Astrocyte of the spinal cord (primary cell): ENCODE measurements at places on chromosomes 2 and 18.

DNA sequence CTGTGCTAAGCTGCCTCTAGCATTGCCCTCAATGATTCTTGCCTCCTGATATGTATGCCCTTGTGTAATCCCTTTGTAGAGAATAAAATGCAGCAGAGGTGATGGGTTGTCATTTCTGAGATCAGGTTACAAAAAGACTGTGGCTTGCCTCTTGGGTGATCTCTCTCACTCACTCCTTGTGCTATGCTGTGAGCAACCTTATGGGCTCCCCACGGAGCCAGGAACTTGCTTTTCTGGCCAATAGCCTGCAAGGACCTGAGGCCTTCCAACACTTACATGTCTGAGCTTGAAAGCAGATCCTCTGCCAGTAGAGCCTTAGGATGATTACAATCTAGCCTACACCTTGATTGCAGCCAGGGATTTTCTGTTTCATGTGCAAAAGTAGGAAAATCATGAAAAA is 123.1 kb upstream of the XIRP2 start:
- DNase-seq = peak; percentile 33

DNA sequence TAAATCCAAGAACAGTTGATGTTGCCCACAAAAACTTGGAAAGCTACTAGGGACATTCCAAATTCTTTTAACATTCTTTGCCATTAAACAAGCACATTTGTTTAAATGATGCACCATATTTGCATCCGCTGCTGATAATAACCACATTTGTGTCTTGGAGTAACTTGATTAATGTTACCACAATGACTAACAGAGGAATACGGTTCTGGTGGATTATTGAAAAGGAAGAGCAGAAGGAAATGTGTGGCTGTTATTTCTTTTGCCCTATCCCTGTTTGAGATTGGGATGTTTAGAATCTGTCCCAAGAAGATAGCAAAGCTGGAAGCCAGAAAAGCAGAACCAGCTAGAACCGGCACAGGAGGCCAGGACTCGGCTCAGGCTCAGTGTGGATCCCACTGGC is 39.2 kb upstream of the RASGRP3 start:
- peak; percentile 94 for DNase-seq

- DNase-seq = peak; percentile 84
These were observed 36.3 kb downstream of the YWHAQ start for GRCh38 chr2:9594366-9595054.

- DNase-seq = no peak
These were observed 212.6 kb upstream of the ACVR2A start for GRCh38 chr2:147632198-147632597.

DNA sequence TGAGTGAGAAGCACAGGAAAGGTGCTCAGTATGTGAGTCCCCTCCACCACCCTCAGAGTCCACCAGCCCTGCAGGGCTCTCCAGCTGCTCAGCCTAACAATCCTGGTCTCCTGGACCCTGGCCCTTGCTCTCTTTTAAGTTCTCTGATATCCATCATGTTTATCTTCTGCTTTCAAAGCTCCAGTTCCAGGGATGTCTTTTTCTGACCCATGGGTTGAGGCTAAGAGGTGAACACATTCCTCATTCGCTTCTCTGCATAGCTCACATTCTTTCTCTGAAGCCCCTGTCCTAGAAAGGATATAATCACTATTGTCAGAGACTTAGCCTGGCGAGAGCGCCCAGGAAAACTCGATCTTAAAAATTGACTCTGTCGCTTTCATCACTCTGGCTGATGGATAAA is 86.4 kb downstream of the ARL4C start:
- DNase-seq = no peak

GRCh38 chr18:56770097-56770496 is 118.9 kb downstream of the WDR7 start:
- no peak for DNase-seq

- no peak for DNase-seq
These were observed 36.5 kb downstream of the PRKCE start for GRCh38 chr2:45687964-45688363.

DNA sequence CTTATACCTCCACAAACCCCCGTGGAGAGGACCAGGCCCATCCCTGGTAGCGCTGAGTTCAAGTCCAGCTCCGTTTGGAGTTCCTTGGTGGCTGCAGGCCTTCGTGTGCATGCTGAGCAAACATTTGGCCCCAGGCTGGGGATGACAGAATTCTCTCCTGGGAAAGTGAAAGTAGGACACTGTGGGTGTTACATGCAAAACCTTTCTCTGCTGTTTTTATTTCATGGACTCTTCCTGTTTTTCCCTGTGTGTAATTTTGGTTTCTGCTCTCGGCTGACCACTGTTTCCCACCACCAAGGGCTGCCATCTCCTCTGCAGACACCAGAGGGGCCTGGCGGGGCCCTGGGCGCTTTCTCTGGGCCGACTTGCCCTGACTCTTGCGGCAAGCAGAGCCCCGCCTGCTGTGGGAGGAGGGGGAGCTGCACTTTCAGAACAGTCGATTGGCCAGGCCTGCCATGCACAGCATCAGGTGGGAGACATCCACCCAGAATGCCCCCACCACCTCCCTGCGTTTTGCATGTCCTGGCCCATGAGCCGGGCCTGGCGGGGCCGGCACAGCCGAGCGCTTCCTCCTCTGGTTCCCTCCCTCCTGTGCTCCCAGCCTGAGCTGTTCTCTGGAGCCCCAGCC is 102.4 kb downstream of the CABLES1 start:
- DNase-seq = peak; percentile 73

GRCh38 chr2:212831671-212832199 is 293.1 kb upstream of the ERBB4 start:
- no peak for DNase-seq

DNA sequence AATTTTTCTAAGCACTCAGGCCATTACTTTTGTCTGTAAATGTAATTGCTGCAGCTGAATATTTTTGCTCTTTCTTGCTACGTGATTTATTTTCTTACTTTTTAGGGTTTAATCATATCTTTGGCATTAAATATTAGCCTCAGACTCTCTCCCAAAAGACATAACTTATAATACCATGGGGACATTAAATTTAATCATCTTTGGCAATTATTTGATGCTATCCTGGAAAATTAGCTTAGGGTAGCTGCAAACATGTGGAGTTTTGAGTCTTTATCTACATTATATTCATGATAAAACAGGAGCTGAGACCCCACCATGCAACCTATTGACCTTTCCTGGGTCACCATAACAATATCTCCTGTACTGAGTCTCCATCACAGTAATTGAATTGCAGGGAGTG is 59.1 kb upstream of the EDAR start:
- no peak for DNase-seq

GRCh38 chr2:220194630-220195584 is 567.5 kb downstream of the SLC4A3 start:
- no peak for DNase-seq

GRCh38 chr2:33077844-33078243 is 131.1 kb downstream of the LTBP1 start:
- DNase-seq = no peak

- peak; percentile 64 for DNase-seq
These were observed 53.8 kb upstream of the RBM44 start for GRCh38 chr2:237744613-237745249.

DNA sequence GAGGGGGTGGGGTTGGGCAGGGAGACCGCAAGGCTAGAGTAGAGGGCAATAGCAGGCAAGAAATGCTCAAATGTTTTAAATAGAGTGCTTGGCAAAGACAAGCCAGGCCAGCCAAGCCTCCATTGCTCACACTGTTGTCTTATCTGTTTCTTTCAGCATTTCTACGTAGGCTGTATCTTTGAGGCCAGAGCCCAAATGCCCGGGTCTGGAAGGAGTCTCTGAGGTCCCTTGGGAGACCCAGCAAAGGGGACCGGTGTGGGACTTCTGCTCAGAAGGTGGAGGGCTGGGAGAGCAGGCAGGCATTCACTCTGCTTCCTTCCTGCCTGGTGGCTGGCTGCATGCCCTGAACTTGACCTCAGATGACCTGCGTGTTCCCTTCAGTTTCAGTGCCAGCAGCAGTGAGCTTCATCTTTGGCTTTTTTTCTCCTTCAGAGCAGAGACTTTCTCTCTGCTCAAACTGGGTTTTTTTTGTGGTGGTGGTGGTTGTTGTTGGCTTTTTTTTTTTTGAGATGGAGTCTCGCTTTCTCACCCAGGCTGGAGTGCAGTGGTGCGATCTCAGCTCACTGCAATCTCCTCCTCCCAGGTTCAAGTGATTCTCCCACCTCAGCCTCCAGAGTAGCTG is 13.7 kb upstream of the TET3 start:
- DNase-seq = no peak

- no peak for DNase-seq
These were observed 277.0 kb downstream of the CTNNA2 start for GRCh38 chr2:79789811-79790210.

- DNase-seq = no peak
These were observed 115.4 kb downstream of the GATA6 start for GRCh38 chr18:22284581-22285360.

- peak; percentile 30 for DNase-seq
These were observed 84.8 kb downstream of the ACAA2 start for GRCh38 chr18:49728542-49728941.

GRCh38 chr2:47028846-47029560 is 113.4 kb upstream of the MCFD2 start:
- DNase-seq = no peak

GRCh38 chr2:57598551-57598950 is 448.1 kb upstream of the VRK2 start:
- no peak for DNase-seq

GRCh38 chr2:46229134-46230063 is 67.8 kb upstream of the EPAS1 start:
- peak; percentile 94 for DNase-seq

GRCh38 chr2:238731961-238732360 is 115.9 kb upstream of the TWIST2 start:
- DNase-seq = no peak

- peak; percentile 72 for DNase-seq
These were observed 22.1 kb downstream of the ABHD3 start for GRCh38 chr18:21682371-21683051.

GRCh38 chr2:74625658-74626425 is 22.3 kb downstream of the M1AP start:
- no peak for DNase-seq

DNA sequence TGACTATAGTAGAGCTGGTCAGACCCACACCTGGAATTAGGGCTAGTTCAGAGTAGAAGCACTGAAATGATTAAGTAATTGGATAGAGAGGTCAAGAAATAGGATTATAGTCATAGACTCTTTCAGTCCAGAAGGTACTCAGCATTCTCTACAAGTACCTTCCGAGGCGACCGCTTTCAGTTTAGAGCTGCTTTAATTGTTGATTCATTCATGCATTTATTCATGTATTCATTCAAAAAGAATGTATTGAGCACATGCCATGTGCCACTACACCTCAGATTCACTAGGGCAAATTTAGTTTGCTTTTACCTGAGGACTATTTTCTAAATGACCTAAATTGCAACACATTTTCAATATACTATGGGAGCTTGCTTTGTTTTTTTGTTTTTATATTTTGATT is 48.7 kb downstream of the CRIM1 start:
- peak; percentile 75 for DNase-seq

DNA sequence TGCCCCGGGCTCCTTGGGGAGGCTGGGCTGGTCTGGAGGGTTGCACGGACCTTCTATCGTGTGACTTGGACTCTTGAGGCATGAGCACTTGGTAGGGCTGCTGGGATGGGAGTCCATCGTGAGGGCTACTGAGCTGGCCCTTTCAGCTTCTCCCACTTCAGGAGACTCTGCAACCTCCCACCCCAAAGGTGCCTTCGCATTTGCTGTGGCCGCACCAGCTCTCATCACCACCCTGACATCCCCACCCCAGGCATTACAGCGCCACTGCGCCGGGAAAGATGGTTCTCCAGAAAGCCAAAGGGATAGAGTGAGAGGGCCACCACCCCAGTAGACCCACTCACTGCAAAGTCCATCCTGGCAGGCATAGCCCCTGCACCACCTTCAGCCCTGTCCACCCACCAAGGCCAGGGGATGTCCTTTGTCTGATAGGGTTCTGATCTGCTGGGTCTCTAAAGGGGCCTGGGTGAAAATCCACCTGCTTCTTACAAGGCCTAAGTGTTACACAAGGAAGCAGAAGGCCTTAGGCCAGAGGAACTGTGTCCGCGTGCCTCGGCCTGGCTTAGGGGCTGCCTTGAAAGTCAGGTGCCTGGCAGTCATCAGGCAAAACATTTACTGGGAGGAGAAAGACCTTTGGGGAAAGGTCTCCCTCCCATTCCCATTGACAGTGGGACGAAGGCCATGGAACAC is 5.1 kb downstream of the EHD3 start:
- no peak for DNase-seq

DNA sequence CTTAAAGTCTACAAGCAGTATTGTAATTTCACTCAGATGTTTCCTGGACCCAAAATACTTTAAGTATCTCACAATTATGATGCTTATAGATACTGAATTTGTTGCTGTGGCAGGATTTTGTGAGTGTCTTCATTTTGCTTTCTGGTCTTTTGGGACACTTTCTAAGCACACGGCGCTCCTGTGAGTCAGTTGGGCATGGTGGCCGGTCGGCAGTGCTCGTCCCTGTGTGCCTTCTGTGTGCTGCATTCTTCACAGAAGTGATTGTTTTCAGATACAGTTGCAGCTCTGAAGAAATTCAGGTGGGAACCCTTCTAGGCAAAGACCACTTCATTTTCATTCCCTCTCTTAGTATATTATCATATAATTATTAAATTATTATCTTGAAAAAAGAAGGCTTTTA is 273.3 kb downstream of the ZNF407 start:
- DNase-seq = no peak

- DNase-seq = peak; percentile 60
These were observed 21.7 kb upstream of the EFHD1 start for GRCh38 chr2:232611559-232612218.

GRCh38 chr2:70887550-70888246 is 48.0 kb upstream of the ATP6V1B1 start:
- no peak for DNase-seq

GRCh38 chr2:149768320-149768799 is 180.8 kb upstream of the MMADHC start:
- DNase-seq = peak; percentile 44

GRCh38 chr2:61558160-61558559 is 20.0 kb upstream of the XPO1 start:
- no peak for DNase-seq

GRCh38 chr2:37843556-37843955 is 81.5 kb upstream of the RMDN2 start:
- peak; percentile 48 for DNase-seq

DNA sequence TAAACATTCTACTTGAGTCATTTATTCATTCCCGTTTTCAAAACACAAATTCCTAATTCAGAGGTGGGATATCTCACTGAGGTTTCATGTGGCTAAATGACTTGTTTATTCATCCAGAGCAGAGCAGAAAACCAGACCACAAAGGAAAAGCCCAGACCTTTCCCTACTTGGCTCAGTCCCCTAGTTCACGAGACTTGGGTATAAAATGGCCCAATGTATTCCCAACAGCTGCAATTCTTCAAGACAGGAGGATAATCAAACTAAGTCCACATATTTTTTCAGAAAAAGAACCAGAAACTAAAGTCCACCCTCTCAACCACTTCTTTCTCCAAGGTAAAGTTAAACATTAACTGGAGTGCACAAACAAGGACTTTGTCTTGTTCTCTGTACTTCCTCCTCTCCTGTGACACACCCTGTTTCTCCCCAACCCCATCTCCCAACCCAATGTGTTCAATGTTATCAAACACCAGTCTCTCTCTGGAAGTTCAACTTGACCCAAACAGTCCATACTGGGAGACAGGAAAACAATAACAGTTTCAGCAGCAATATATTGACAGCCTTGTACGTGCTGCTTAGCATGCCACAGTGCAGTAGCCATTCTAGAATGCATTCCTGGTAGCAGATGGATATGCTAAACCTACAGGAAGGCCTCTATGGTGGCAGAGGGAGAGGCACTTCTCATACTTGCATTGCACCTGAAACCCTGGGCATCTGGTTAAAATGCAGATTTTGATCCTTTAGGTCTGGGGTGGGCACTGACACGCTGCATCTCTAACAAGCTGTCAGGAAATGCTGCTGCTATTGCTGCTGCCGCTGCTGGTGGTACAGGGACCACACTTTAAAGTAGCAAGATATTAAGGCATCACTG is 110.7 kb downstream of the INO80D start:
- peak; percentile 9 for DNase-seq
